ENCODE measurements at places on chromosomes 1 and 21. TPM values are rescaled to one million over a fixed set of nuclear protein-coding genes. Genes with fewer than 3 reads are reported as not detected.

GRCh38 chr1:37987679-37988078, 2.1 kb downstream of the SF3A3 start:
- peak overlapping the region; percentile 98 for H3K4me3 ChIP-seq
- H3K36me3 ChIP-seq = peaks cover 21% of the 10 kb centered on the region
- H3K27ac ChIP-seq = no peak overlapping the region
- peaks cover 18% of the 10 kb centered on the region for H3K4me1 ChIP-seq
- DNase-seq = no peak
- peaks cover 8% of the 10 kb centered on the region for H3K27me3 ChIP-seq

DNA sequence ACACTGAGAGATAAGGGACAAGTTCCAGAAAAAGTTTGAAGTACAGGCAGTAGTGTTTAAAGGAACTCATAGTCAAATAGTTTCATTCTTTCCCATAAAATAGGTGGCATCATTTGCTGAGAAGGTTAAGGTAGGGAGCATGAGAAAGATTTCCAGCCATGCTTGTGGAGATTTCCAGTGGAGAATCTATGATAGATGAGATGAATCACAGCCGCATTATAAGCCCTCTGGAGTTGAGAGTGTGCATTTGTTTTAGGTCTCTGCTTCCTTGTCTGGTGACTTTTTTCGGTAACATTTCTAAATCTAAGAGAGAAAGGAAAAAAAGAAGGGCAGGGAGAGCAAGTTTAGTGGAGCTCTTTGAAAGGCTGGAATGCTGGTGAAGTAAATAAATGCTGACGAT, 108.7 kb downstream of the DISP1 start:
- no peaks in the 10 kb centered on the region for H3K27me3 ChIP-seq
- DNase-seq = no peak
- H3K4me3 ChIP-seq = no peak overlapping the region
- peaks cover 5% of the 10 kb centered on the region for H3K36me3 ChIP-seq
- H3K27ac ChIP-seq = no peak overlapping the region

DNA sequence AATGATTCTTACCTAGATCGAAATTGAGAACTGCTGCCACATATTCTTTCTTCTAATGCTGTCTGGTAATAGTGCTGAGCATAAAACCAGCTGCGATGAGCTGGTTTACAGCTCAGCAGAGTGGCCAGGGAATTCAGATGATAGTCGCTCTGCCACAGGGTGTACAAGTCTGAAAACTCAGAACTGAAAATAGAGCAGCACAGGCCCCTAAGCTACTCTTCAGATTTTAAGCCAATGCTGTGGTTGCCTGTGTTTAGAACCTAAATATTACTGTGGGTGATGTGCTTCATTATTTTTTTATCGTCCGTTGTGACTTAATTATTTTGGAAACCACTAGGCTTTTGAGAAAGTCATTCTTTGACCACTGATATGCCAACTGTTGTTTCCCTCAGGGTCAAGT, 152.0 kb downstream of the ADGRL4 start:
- no peak overlapping the region for H3K4me3 ChIP-seq
- no peaks in the 10 kb centered on the region for H3K4me1 ChIP-seq
- DNase-seq = no peak
- no peaks in the 10 kb centered on the region for H3K36me3 ChIP-seq
- no peaks in the 10 kb centered on the region for H3K27me3 ChIP-seq

GRCh38 chr1:232248276-232248820, 381.6 kb downstream of the SIPA1L2 start:
- H3K4me1 ChIP-seq = no peaks in the 10 kb centered on the region
- DNase-seq = no peak
- H3K27ac ChIP-seq = no peak overlapping the region
- peaks cover 7% of the 10 kb centered on the region for H3K36me3 ChIP-seq
- no peak overlapping the region for H3K4me3 ChIP-seq
- H3K27me3 ChIP-seq = peaks cover 2% of the 10 kb centered on the region

- peaks cover 2% of the 10 kb centered on the region for H3K27me3 ChIP-seq
- H3K27ac ChIP-seq = peak within 1 kb of the TSS; percentile 56
- H3K4me3 ChIP-seq = peak within 1 kb of the TSS; percentile 93
- peak; percentile 50 for DNase-seq
- peaks cover 38% of the 10 kb centered on the region for H3K4me1 ChIP-seq
- no peaks in the 10 kb centered on the region for H3K36me3 ChIP-seq
Observed at GRCh38 chr1:156082309-156083091, at the start of gene MEX3A. Gene MEX3A (minus strand): TSS chr1:156082465. CDS start chr1:156081998, 467 bp downstream.

- H3K27ac ChIP-seq = peak overlapping the region; percentile 61
- peaks cover 39% of the 10 kb centered on the region for H3K4me1 ChIP-seq
- no peak for DNase-seq
- H3K4me3 ChIP-seq = peak overlapping the region; percentile 83
Observed at GRCh38 chr1:112849425-112850033, 106.5 kb downstream of the SLC16A1 start.

DNA sequence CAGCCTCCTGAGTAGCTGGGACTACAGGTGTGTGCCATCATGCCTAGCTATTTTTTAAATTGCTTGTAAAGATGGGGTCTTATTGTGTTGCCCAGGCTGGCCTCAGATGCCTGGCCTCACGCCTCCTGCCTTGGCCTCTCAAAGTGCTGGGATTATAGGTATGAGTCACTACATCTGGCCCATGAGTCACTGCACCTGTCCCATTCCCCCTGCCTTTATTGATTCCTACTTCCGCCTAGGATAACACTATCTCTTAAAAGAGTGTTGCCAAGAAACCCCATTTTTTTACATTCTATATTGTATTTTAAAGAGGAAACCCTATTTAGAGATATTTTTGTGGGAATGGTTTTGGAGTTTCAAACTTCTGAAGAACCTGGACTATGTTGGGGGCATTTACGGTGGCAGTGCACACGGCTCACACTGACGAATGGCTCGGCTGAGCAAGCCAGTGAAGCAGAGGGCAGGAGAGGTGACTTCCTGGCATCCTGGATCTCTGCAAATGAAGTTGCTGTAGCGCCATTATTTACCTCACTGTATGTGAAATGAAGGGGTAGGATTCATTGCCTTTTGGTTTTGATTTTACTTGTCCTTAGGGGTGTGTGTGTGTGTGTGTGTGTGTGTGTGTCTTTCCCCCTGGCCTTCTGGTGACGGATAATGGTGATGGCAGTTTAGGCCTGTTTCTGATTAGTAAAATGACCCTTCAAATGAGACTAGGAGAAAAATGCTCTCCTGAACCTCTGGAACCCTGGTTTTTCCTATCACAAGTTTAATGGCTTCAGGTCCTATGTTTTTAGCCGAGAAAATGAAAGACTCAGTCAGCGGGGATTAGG, 22.5 kb downstream of the KIF26B start:
- no peak overlapping the region for H3K4me3 ChIP-seq
- H3K4me1 ChIP-seq = peaks cover 7% of the 10 kb centered on the region
- no peak overlapping the region for H3K27ac ChIP-seq
- no peaks in the 10 kb centered on the region for H3K27me3 ChIP-seq

The GPA33 gene
- not detected for total RNA-seq

The HMGCS2 gene
- total RNA-seq = not detected

The FCER1G gene
- 0.60 TPM for total RNA-seq

The ZYG11A gene
- total RNA-seq = 0.26 TPM

The NME7 gene
- total RNA-seq = 15.8 TPM

The CFAP74 gene
- not detected for total RNA-seq

All from HFFc6 (cell line).